ENCODE measurements at places on chromosomes 13 and 19.

- no peak for DNase-seq
Measured at GRCh38 chr13:110242615-110243014, 64.3 kb downstream of the COL4A1 start.

GRCh38 chr19:45901912-45902650 lies at the start of gene MYPOP:
Gene MYPOP, minus strand, starts transcription at chr19:45902613. Its CDS starts 840 bp downstream, at chr19:45901773.
- DNase-seq = no peak

DNA sequence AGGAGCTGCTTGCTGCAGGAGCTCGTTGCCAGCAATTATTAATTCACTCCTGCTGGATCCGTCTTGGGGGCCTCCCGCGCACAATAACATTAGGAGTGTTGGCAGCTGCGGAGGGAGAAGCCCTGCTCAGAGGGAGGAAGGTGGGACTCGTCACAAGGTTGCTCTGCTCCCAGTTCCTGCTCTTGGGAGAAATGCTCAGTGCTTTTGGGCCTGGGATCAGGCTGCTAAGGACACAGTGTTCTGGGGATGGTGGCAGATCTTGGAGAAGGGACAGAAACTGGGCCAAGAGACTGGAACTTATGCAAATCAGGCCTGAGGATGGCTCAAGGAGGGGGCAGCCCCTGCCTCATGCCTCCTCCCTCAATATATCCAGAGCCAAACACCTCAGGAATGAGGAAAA lies 78.9 kb upstream of the OLFM4 start:
- no peak for DNase-seq

- DNase-seq = no peak
Measured at GRCh38 chr13:78714717-78715116, 55.8 kb upstream of the OBI1 start.

DNA sequence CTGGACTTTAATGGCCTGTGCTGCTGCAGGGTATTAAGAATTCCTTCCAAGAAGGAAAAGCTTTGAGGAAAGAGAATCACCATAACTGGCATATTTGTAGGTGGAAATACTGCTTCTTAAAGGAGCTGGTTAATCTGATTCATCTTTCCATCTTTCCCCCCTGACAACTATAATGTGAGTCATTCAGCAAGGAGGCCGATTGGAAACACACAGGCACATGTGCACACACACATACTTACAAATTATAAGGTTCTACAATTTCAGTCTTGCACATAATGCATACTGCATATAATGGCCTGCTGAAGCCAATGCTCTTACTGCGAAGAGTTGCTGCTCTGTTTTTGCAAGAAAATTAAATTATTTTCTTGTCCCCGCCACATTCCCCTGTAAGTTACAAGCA lies 78.8 kb upstream of the TPP2 start:
- DNase-seq = no peak

DNA sequence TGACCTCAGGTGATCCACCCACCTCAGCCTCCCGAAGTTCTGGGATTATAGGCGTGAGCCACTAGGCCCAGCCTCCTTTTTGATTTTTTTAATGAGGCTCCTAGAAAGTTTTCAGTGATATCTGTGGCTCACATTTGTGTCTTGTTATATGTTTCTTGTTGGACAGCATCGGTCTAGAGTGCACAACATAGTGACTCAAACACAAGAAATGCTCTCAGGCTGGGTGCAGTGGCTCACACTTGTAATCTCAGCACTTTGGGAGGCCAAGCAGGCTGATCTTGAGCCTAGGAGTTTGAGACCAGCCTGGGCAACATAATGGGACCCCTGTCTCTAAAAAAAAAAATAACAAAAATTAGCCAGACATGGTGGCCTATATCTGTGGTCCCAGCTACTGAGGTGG lies 8.2 kb downstream of the PHF11 start:
- DNase-seq = no peak

- DNase-seq = no peak
Measured at GRCh38 chr19:1511318-1512317, 1.2 kb downstream of the ADAMTSL5 start.

DNA sequence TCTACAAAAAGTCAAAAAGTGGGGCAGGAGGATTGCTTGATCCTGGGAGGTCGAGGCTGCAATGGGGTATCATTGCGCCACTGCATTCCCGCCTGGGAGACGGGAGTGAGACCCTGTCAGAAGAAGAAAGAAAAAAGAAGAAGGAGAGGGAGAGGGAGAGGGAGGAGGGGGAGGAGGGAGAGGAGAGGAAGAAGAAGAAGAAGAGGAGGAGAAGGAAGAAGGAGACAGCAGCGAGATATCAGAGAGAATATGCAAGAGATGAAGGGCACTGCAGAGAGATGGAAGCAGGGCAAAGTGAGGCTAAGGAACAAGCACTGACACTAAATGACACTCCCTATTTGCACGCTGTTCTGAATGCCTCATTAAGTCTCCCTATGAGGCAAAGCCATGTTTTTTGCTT lies 14.5 kb downstream of the CYP2F1 start:
- no peak for DNase-seq

GRCh38 chr19:8503510-8503909 lies 1.1 kb upstream of the PRAM1 start:
- no peak for DNase-seq

GRCh38 chr13:22757530-22758120 lies 423.2 kb upstream of the SGCG start:
- DNase-seq = no peak

DNA sequence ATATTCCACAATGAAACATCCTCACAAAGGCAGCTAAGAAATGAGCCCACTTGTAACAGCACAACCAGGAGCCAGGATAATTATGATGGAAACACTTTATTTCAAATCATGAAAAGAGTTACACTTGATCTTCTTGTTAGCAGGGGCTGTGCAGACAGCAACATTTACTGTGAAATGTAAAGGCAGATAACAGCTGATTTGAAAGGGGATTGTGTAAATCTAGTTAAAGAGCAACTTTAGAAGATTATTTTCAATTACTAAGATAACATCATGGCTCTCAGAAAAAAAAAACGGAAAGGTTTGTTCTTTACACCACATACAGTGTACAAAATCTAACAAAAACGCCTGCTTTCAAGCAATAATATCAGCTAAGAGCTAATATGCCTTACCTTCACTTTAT lies 22.4 kb downstream of the ENOX1 start:
- no peak for DNase-seq

GRCh38 chr13:54018485-54018884 lies 989.9 kb downstream of the OLFM4 start:
- no peak for DNase-seq

- no peak for DNase-seq
Measured at GRCh38 chr19:18496167-18496979, 25.5 kb downstream of the ELL start.

DNA sequence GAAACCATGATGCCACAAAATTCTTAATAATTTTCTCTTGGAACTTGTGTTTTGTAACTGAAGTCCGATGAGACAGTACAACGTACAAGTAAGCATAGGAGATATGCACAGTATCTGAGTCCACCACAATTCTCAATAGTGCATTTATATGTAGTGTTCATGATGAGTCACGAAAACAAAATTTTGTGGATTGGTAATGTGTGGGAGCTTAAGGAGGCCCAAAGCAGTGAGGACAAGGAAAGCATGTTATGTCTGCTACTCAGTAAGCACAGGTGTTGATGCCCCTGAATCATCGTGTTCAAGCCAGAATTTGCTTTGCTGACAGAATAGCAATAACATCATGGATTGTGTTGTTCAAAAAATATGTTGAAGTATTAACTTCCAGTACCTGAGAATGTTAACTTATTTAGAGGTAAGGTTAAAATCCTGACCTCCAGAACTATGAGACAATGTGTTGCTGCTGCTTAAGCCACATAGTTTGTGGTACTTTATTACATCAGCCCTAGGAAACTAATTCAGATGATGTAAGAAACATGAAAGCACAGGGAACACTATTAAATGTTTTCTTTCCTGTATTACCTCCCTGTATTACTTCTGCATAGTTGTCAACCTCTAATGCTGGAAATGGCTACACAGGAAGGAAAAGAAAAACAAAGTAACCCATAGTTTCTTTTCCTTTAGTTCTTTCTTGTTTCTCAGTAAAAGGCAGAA lies 201.3 kb downstream of the SLITRK6 start:
- DNase-seq = no peak

- no peak for DNase-seq
Measured at GRCh38 chr13:73040484-73040883, 18.3 kb upstream of the KLF5 start.

DNA sequence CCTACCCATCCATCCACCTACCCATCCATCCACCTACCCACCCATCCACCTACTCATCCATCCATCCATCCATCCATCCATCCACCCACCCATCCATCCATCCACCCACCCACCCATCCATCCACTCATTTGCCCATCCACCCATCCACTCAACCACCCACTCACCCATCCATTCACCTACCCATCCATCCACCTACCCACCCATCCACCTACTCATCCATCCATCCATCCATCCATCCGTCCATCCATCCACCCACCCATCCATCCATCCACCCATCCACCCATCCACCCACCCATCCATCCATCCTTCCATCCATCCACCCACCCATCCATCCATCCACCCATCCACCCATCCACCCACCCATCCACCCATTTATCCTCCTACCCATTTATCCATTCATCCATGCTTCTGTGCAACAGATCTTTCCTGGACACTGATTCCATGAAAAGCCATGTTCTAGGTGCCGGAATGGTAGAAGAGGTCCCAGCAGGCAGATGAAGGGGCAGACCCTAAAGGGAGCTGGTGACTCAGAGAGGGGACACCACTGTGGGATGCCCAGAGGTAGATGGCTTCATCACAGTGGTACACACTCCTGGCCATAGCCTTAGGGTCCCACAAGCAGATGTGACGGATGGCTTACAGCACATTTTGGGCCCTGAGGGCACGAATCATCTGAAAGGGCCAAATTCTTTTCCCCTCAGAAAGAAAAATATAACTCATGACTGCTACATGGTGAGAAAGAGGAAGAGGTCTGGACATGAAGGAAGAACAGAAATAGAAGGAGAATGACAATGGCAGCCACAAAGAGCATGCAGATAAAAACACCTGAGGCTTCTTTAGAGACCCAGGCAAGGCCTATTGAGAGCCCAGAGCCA lies 76.0 kb downstream of the KCTD15 start:
- no peak for DNase-seq

- no peak for DNase-seq
Measured at GRCh38 chr19:17790059-17790780, 4.7 kb upstream of the B3GNT3 start.

- no peak for DNase-seq
Measured at GRCh38 chr19:4851551-4852290, 15.7 kb downstream of the PLIN3 start.

DNA sequence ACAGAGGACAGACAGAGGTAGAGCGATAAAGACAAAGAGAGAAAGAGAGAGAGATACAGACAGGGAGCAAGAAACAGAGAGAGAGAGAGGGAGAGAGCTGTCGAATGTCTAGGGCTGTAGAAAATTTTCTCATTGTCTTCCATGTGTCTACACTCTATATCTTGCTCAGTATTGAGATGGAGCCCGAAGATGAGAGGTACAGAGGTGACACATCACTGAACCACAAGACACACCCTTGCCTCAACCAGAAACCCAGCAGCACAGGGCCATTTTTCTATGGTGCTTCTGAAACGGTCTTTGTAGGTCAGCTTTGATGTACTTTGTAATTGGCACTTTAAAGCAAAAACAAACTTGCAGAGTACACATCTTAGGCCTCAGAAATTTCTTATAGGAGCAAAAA lies 111.9 kb downstream of the KL start:
- no peak for DNase-seq

- no peak for DNase-seq
Measured at GRCh38 chr19:39254531-39255345, 6.1 kb upstream of the IFNL4 start.

DNA sequence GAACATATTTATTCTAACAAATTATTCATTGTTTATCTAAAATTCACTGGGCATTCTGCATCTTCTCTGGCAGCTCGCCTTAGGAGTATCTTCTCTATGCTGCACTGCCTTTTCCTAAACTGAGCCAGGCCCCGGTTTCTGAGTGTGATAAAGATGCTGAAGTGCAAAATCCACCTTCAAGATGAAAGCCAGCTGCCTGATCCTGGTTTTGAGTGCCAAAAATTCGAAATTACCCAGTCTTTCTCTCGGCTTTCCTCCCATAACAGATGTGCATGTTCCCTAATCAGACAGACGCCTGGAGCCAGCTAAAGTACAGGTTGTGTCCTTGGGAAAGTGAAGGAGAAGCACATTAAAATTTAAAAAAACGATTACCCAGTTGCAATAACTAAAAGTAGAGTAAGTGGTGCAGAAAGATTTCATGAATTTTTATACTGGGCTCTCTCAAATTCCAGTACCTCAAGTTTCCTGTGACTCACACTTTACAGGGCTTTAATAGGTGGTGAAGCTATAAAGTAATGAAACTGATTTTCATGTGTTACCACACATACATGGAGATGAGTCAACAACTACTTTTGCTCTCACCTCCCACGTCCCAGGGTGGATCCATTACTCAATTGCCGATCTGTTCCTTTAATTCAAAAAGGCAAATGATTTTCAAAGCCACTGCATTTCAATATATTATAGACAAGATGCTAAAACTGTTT lies 65.0 kb upstream of the GTF2F2 start:
- DNase-seq = peak; percentile 64

DNA sequence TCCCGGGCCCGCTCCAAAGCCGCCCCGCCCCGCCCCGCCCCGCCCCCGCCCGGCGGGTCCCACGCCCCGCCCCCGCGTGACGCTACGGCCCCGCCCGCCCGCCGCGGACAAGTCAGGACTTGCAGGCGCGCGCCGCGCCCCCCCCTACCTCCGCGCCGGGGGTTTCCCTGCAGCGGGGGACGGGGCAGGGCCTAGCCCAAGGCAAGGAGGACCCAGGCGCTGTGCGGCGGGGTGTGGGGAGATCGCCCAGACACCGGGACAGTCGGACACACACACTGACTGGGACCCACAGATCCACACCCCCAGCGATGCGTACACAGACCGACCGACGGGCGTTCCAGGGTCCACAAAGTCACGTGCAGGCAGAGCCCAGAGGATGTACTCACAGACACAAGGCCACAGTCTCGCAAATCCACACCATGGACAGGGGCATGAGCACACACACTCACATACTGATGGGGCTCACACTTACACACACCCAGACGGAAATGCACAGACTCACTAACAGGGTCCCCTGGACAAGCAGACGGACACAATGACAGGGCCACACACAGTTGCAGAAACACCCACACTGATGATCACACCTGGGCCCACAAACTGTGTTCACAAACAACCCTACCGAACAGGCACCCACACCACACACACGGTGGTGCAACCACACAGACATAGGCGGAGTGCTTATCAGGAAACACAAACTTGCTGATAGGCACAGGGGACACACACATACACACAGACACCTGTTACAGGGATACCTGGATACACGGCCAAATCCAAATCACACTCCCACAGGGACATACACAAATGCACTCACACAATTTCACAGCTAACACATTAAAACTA lies 436 bp upstream of the BBC3 start:
- DNase-seq = no peak

GRCh38 chr19:2237051-2237868 lies 636 bp downstream of the SF3A2 start:
- no peak for DNase-seq

GRCh38 chr13:73859841-73860240 lies 274.4 kb downstream of the KLF12 start:
- DNase-seq = no peak
